ENCODE measurements at places on chromosomes 12 and 14.

GRCh38 chr14:50303744-50304471 lies 8.1 kb downstream of the L2HGDH start:
- peak; percentile 60 for DNase-seq

- no peak for DNase-seq
Measured at GRCh38 chr12:2475984-2476383, 318.8 kb upstream of the FKBP4 start.

DNA sequence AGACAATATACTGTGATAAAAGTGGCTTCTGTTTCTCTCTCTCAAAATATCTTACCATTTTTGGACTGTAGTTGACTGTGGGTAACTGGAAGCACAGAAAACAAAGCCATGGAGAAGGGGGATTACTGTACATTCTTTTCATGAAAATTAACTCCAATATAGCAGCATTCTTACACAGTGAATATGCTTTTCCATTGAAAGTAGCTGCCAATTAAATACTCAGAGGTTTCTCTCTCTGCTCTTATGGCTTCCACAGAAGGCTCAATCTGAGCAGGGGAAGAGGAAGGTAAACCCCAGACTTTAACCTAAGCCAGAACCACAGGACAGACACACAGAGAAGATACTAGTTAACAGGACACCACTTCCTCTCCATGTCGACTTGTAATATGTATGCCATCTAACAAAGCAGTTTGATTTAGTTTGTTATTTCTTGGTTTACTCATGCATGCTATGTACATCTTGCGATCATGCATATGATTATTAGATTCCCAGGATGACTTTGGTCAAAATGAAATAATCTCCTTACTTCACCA lies 150.2 kb downstream of the SSPN start:
- DNase-seq, result no peak

DNA sequence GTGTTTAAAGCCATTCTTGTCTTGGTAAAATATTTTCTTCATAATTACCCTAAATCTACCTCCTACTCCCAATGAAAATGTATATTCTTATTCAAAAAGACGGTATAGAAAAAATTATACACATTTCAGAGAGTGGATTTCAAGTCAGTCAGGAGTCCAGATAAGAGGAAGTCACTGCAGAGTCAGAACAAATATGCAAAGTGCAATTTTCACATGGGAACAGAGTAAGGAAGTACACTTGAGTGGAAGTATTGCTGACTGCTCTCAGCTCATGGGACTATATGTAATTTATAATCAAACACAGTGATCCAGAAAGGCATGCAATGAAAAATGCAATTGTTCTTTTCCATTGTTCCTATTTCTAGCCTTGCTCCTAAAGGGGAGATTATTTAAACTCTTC lies 1128.0 kb downstream of the AACS start:
- no peak for DNase-seq

GRCh38 chr14:34331728-34332623 lies 130.1 kb downstream of the SPTSSA start:
- DNase-seq, result peak; percentile 6

DNA sequence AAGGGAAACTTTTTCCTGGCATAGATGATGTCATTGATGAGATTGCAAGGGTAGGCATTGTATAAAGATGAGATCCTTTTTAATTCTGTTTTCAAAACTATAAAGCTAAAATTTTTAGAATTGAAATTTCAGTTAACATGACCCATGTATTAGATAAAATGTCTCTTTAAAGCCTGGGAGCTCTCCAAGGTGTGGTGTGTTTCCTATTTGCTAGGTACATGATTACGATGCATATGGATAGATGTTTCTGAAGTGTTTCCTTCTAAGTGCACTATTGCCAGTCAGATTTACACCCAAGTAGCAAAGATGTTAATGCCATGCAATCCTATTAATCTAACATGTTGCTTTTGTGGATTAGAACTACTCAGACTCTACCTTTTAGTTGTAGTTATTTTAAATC lies 834.7 kb downstream of the DIO2 start:
- DNase-seq, result no peak

- DNase-seq, result no peak
Measured at GRCh38 chr12:76272287-76272686, 75.9 kb downstream of the BBS10 start.

DNA sequence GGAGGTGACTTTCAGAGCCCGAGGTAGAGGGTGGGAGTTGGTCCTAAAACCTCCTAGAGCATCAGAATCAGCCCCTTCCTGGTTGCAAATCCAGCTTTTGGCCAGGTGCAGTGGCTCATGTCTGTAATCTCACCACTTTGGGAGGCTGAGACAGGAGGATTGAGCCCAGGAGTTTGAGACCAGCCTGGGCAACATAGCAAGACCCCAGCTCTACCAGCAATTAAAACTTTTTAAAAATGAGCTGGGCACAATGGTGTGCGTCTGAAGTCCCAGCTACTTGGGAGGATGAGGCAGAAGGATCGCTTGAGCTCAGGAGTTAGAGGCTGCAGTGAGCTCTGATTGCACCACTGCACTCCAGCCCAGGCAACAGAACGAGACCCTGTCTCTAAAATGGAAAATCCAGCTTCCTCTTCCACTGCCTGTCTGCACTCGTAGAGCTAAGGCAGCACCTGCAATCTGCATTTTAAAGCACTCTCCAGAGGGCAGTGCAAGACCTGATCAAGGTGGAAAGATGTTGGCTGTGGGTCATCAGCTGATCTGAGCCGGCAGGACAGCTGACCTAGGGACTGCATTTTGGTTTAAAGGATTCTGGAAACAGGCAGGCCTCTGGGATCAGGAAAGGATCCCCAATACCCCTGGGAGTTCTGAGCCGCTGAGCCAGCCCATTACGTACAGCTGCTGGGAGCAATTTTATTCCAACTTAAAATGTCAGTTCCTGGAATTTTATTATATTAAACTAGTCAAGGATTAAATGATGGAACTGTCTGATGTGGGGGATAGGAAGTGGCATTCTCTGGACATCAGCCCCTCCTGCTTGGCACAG lies 1.8 kb upstream of the TESC start:
- no peak for DNase-seq

- no peak for DNase-seq
Measured at GRCh38 chr14:91940209-91940608, 7.3 kb downstream of the FBLN5 start.

DNA sequence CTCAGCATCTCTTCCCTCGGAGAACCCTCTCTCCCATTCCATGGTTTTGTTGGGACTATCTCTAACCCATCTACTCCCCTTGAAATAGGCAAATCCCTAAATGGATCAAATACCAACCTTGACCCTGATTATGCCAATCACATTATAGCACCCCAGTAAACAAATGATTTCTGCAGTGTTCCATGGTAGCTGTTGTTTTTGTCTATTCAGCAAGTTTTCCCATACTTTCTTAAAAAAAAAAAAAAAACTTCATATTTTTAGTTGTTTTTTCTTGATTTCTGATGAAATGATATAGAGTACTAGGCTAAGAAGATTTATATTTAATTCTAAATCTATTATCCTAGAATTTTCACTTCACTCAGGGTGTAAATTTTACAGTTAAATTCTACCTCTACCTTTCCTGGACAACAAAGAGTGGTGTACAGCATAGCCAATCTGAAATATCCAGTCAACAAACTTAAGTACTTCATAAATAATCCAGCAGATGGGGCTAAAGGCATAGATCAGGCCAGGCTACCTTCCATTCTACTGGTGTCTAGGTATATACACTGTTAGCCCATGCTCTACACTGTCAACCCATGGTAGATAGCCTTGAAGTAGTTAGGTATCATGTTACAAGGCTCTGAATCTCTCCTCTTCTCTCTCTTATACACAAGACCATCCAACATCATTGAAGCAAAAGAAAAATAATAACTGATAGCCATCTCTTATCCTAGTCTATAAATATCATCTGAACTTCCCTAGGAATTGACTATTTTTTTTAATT lies 82.2 kb downstream of the PLEKHG7 start:
- no peak for DNase-seq

All from NK-92 treated with Interleukin-12 subunit alpha and Interleukin-12 subunit beta, amount 100 ng/mL, for 24 hours (cell line).